ENCODE measurements at places on chromosomes 6 and 20.

GRCh38 chr20:13277663-13278295 lies 56.7 kb downstream of the ISM1 start:
- DNase-seq = no peak

- DNase-seq = no peak
Observed at GRCh38 chr6:45187836-45188235, 140.3 kb upstream of the RUNX2 start.

DNA sequence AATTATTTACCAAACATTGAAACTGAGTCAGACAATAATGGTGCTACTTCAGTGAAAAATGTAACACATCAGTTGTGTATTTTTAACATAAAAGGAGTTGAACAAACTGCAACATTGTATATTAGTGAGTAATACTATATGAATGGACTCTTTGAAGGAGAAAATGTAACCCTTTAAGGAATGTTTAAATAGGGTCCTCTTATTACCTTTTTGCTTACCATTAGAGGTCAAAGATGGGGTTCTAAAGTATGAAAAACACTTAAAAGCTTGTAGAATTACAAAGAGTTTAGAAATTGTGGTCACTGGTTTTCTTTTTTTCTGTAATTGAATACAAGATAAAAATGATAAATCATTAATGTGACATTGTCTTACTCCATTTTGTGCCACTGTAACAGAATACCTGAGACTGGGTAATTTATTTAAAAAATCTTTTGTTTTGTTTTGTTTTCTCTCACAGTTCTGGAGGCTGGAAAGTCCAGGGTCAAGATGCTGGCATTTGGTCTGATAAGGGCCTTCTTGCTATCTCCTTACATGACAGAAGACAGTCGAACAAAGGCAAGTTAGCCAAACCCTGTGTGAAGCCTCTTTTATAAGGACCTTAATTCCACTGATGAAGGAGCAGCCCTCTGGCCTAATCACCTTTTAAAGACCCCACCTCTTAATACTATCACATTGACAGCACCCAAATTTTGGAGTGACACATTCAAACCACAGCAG lies 43.2 kb downstream of the SESN1 start:
- DNase-seq = no peak

DNA sequence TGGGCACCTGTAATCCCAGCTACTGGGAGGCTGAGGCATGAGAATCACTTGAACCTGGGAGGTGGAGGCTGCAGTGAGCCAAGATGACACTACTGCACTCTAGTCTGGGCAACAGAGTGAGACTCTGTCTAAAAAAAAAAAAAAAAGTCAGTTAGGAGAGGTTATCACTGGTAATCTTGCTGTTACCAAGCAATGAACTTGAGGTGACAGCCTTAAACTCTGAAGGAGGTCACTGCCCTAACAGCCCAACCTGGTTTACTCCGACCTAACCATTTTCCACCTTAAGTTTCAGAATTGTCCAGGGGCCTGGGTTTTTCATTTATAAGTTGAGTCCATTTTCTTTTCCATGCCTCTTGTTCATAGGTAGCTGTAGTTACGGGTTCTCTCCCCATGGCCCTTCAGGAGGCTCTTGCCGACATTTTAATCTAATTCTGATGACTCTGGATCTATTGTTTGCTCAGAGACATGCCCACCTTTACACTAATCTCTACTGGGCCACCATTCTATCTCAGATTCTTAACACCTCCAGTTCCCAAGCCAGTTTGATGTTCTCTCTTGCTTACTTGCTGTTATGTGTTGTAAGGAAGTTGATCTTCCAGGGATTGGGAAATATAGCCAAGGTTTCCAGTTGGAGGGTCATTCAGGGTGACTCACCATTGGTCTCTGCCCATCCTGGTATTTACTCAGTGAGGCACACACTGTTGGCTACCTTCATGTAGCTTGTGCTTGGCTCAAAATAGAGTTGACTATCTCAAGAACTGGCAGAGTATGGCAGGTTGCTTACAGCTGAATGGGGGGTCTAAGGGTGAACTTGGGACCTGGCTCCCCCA lies 29.1 kb downstream of the SHLD1 start:
- DNase-seq = no peak

GRCh38 chr6:31811645-31812044 lies 3.4 kb downstream of the HSPA1L start:
- no peak for DNase-seq

- DNase-seq = no peak
Observed at GRCh38 chr20:20720158-20720557, 7.7 kb upstream of the RALGAPA2 start.

DNA sequence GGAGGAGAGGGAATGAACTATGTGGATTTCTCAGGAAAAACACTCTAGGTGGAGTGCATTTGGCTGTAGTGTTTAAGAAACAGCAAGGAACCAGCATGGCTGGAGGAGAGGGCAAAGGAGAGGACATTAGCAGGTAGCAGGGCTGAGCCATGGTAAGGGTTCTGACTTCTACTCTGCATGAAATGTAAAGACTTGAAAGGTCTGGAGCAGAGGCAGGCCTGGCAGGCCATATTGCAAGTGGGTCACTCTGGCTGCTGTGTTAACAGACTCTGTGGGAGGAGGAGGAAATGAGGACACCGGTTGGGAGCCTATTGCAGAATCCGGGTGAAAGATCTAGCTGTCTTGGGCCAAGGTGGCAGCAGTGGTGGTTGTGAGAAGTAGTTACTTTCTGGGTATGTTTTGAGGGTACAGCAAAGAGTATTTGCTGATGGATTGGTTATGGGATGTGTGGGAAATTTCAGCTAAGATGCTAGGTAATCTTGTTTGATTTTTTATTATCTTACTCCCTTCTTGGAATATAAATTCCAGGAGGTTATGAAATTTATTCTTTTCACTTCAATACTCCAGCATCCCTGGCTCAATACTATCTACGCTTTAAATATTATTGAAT lies 115.9 kb upstream of the BCLAF1 start:
- DNase-seq = peak; percentile 16
